ENCODE measurements at places on chromosomes 2 and 18. TPM values are rescaled to one million over a fixed set of nuclear protein-coding genes. Genes with fewer than 3 reads are reported as not detected.

Gene METTL8
- 10.8 TPM for total RNA-seq

Gene TMEM200C
- total RNA-seq = 6.5 TPM

GRCh38 chr2:201774546-201774945 lies 6.2 kb downstream of the ALS2 start:
- peak overlapping the region; percentile 27 for H3K4me3 ChIP-seq
- no peaks in the 10 kb centered on the region for H3K36me3 ChIP-seq
- H3K27ac ChIP-seq = peak overlapping the region; percentile 27

- no peaks in the 10 kb centered on the region for H3K36me3 ChIP-seq
- H3K27me3 ChIP-seq = no peaks in the 10 kb centered on the region
- no peak overlapping the region for H3K27ac ChIP-seq
- DNase-seq = no peak
These were observed 272.0 kb upstream of the DSEL start for GRCh38 chr18:67788310-67789164.

- no peaks in the 10 kb centered on the region for H3K27me3 ChIP-seq
- DNase-seq = peak; percentile 70
- no peaks in the 10 kb centered on the region for H3K36me3 ChIP-seq
- no peak overlapping the region for H3K27ac ChIP-seq
- H3K4me3 ChIP-seq = no peak overlapping the region
These were observed 18.8 kb upstream of the FN1 start for GRCh38 chr2:215454519-215455246.

GRCh38 chr2:240271716-240272341 lies 131.4 kb upstream of the OTOS start:
- DNase-seq = no peak
- H3K4me1 ChIP-seq = no peaks in the 10 kb centered on the region
- H3K36me3 ChIP-seq = no peaks in the 10 kb centered on the region
- H3K27me3 ChIP-seq = peaks cover 24% of the 10 kb centered on the region

Gene STEAP3
- total RNA-seq = 27.3 TPM

DNA sequence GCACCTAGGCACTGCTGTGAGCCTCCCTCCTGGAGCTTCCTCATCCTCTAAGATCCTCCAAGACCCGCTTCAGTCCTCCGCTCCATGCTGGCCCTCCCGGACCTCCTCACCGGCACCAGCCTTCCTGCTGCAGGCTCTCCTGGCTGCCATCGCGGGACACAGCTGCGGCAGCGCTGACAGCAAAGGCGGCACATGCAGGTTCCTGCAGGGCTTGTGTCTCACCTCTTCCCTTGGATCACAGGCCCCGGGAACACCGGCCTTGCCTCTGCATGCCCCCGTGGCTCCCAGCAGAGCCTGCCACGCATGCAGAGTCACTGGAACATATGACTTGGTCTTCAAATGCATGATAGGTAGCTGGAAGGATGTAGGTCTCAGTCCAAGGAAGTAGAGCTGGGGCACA lies 67.2 kb downstream of the PTGR3 start:
- DNase-seq = no peak
- H3K36me3 ChIP-seq = no peaks in the 10 kb centered on the region
- no peaks in the 10 kb centered on the region for H3K4me1 ChIP-seq
- H3K4me3 ChIP-seq = no peak overlapping the region
- no peak overlapping the region for H3K27ac ChIP-seq

- H3K27me3 ChIP-seq = no peaks in the 10 kb centered on the region
- H3K27ac ChIP-seq = no peak overlapping the region
- H3K4me1 ChIP-seq = no peaks in the 10 kb centered on the region
These were observed 68.5 kb downstream of the MYO5B start for GRCh38 chr18:50126471-50126870.

DNA sequence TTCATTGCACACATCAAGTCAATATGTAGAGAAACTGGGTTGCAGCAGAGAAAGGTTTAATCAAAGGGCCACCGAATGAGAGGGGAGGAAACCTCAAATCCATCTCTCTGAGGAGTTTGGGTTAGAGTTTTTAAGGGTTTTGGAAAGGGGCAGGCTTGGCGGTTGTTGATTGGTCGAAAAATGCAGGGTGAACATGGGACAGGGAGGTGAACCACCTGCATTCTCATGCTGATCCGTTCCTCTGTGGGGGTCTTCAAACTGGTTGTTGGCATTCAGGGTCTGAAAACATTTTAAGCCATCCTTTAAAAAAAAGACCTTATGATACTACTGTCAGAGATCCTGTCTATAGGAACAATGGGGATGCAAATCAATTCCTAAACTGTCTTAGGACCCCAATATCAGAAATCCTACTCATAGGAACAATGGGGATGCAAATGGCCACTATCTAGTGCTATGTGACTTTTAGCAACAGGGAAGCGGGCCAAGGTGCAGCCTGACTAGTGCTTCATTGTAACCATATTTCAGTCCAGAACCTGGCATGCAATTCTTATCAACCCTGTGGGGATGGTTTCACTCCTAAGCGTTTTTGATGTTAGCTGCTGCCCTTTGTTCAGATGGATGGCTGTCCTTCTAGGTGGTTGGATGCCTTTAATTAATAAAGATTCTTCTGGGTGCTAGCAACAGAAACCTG lies 120.1 kb upstream of the MGAT5 start:
- no peaks in the 10 kb centered on the region for H3K36me3 ChIP-seq
- H3K4me3 ChIP-seq = no peak overlapping the region
- H3K27ac ChIP-seq = no peak overlapping the region
- no peaks in the 10 kb centered on the region for H3K27me3 ChIP-seq

Gene MYCN
- total RNA-seq = not detected

- peak; percentile 36 for DNase-seq
- peak overlapping the region; percentile 94 for H3K4me3 ChIP-seq
- no peak overlapping the region for H3K27ac ChIP-seq
- H3K4me1 ChIP-seq = peaks cover 6% of the 10 kb centered on the region
These were observed 983 bp downstream of the MTX2 start for GRCh38 chr2:176270100-176270750.

Gene KCNF1
- total RNA-seq = 1.3 TPM

Gene ICA1L
- 1.3 TPM for total RNA-seq

Gene ING5
- total RNA-seq = 30.2 TPM

- no peaks in the 10 kb centered on the region for H3K27me3 ChIP-seq
- H3K4me1 ChIP-seq = peaks cover 9% of the 10 kb centered on the region
- no peaks in the 10 kb centered on the region for H3K36me3 ChIP-seq
- no peak overlapping the region for H3K27ac ChIP-seq
These were observed 31.4 kb downstream of the SOWAHC start for GRCh38 chr2:109645412-109646184.

Gene ASAP2
- 34.5 TPM for total RNA-seq

Gene SPP2
- not detected for total RNA-seq

DNA sequence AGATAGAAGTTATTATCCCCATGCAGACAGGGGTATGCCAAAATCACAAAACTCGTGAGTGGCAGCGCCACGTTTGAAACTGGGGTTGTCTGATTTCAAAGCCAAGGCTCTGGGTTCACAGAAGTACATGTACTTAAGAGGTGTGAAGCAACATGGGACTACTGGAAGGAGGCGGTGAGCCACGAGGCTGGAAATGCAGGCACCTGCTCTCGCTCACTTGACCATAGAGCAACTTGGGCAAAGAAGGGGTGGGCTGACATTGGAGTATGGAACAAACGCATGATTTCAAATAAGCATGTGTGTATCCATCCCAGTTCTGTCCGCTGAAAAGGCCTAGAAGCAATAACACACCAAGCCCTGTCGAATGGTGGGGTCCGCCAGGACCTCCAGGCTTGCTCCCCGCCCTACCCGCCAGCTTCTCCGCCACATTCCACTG lies 593 bp upstream of the ACTR2 start:
- peaks cover 30% of the 10 kb centered on the region for H3K4me1 ChIP-seq
- H3K36me3 ChIP-seq = no peaks in the 10 kb centered on the region
- peak overlapping the region; percentile 24 for H3K27ac ChIP-seq
- peak; percentile 17 for DNase-seq
- peak overlapping the region; percentile 87 for H3K4me3 ChIP-seq

Gene AGAP1
- 31.0 TPM for total RNA-seq

- H3K4me3 ChIP-seq = no peak overlapping the region
- peak; percentile 7 for DNase-seq
- no peak overlapping the region for H3K27ac ChIP-seq
These were observed 294.8 kb upstream of the MGAT5 start for GRCh38 chr2:133959066-133959465.

Gene HK2
- total RNA-seq = 55.2 TPM

DNA sequence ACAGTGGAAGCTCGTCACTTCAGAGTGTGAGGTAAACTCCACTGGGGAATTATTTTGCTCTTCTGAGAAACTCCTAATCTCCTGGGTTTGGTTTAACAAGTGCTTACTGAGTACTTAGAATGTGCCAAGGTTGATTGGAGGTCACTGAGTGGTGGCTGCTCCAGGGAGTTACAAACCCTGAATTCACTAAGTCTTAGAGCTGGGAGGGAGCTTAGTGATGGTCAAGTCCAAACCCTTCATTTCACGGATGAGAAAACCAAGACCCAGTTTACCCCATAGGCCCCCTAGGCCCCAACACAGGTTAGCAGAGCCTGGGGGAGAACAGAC lies 52.0 kb downstream of the SLC4A5 start:
- no peak overlapping the region for H3K27ac ChIP-seq
- H3K4me1 ChIP-seq = no peaks in the 10 kb centered on the region
- no peaks in the 10 kb centered on the region for H3K36me3 ChIP-seq
- H3K27me3 ChIP-seq = no peaks in the 10 kb centered on the region
- no peak overlapping the region for H3K4me3 ChIP-seq

Gene TGFA
- 45.0 TPM for total RNA-seq

Gene LRRC30
- total RNA-seq = not detected

DNA sequence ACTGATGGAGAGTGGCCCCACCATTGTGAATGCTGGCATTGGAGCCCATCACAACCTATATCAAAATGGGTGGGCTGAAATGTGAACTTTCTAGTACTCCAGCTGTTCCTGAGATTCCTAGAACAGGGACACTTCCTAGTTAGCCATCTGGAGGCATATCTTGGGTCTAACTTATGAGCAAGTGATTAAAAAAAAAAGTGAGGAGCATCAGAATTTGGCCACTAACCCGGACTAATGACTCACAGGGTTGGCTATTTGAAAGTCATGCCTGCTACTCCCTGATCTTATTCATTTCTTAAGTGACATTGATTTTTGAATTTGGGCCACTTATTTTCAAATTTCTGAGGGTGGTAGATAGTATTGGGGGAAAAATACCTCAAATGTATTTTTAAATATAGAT lies 216.6 kb downstream of the HRH4 start:
- H3K36me3 ChIP-seq = no peaks in the 10 kb centered on the region
- no peak for DNase-seq
- peaks cover 54% of the 10 kb centered on the region for H3K27me3 ChIP-seq

Gene LCT
- total RNA-seq = not detected

GRCh38 chr2:10307561-10308156 lies 5.0 kb downstream of the HPCAL1 start:
- H3K4me1 ChIP-seq = peaks cover 27% of the 10 kb centered on the region
- no peaks in the 10 kb centered on the region for H3K27me3 ChIP-seq
- H3K36me3 ChIP-seq = peaks cover 30% of the 10 kb centered on the region
- H3K4me3 ChIP-seq = no peak overlapping the region
- no peak overlapping the region for H3K27ac ChIP-seq
- no peak for DNase-seq

GRCh38 chr2:165660361-165660760 lies 133.7 kb downstream of the GALNT3 start:
- no peak overlapping the region for H3K27ac ChIP-seq
- no peak overlapping the region for H3K4me3 ChIP-seq
- H3K27me3 ChIP-seq = no peaks in the 10 kb centered on the region
- H3K36me3 ChIP-seq = no peaks in the 10 kb centered on the region
- no peak for DNase-seq
